ENCODE measurements at places on chromosomes 5 and 9. TPM values are rescaled to one million over a fixed set of nuclear protein-coding genes. Genes with fewer than 3 reads are reported as not detected.

IL13 gene
- total RNA-seq: not detected

GRCh38 chr5:73751254-73751914 is 125.4 kb downstream of the ARHGEF28 start:
- H3K27ac ChIP-seq: no peak overlapping the region
- no peaks in the 10 kb centered on the region for H3K27me3 ChIP-seq
- no peak for DNase-seq
- H3K4me3 ChIP-seq: no peak overlapping the region

DNA sequence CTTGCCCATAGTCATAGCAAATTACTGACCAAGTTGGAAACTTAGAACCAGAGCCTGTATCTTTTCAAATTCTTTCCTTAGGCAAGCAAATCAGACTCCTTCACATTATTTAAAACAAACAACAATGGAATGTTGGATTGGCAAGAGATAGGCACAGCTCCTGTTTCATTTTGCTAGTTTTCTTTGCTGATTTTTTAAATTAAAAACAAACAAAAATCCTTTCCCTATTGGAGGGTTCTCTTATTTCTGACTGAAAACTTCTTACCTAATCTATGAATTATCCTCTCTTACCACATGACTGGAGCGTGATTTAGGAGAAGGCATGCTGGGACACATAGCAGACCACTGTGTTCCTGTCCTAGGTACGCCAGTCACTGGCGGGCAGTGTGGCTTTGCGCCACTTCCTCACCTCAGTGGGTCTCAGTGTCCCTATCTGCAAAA is 63.0 kb downstream of the TTC39B start:
- no peak overlapping the region for H3K4me3 ChIP-seq
- DNase-seq: no peak
- no peaks in the 10 kb centered on the region for H3K27me3 ChIP-seq
- no peaks in the 10 kb centered on the region for H3K36me3 ChIP-seq
- no peaks in the 10 kb centered on the region for H3K4me1 ChIP-seq

DNA sequence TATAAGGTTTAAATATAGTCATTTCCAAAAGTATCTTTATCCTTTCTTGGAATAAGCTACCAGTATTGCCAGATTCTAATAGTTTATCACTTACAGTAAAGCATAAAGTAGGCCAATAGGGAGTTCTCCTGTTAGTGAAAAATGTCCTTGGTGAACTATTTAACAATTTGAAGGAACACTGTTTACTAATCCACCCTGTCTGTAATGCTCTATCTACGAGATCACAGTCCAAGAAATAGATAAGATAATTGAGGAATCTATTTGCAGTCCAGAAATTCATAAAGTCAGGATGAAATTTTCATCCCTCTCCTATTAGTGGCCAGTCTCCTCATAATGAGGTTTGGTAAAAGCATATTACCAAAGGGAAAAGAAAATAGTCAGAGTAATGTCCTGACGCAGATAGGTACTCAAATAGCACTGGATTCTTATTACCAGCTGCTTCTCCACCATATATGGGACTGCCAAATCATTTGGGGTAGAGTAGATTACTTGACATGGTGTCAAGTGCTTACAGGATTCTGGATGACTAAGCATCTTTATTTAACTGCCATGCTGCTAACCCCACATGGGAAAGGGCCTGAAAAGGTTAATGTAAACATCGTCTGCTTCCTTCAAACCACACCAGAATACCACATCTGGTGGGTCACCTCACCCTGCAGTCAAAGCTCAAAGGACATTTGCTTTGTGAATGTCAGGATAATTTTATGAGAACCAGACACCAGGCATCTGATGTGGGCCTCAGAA is 808.1 kb downstream of the EFNA5 start:
- H3K27ac ChIP-seq: no peak overlapping the region
- H3K4me1 ChIP-seq: no peaks in the 10 kb centered on the region
- no peak for DNase-seq
- no peak overlapping the region for H3K4me3 ChIP-seq
- no peaks in the 10 kb centered on the region for H3K36me3 ChIP-seq

DNA sequence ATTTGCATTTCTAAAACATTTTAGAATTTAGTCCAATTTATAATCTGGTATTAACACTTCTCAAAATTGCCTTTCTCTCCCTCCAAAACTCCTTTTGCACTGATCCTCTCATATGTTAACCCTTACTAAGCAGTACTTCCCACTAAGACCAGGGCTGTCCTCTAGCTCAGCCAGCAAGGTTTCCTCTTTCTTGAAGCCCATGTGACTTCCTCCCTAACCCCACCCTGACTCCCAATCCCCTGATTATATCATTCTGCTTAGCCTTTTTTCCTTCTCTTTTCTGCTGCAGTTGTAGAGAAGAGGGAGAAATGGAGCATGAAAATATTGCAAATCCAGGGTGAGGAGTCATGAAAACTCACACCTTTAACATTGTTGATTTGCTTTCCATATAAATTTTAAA is 241.7 kb downstream of the MCTP1 start:
- no peak for DNase-seq
- no peak overlapping the region for H3K4me3 ChIP-seq

DNA sequence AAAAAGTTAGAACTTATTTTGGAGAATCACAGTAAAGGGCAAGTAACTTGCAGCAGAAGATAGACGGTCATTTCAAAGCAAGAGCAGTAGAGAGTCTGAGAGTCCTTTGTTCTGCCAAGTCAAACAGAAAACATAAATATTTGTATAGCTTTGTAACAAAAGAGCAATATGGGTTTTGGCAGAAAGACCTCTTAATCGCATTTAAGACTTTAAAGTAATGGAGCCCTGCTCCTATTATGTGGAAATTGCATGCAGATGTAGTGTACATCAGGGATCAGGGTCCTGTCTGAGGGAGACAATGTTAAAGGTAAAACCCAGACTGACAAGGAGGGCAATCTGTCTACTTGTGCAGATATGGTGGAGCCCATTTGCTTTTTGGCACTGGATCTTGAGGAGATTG is 87.2 kb downstream of the PGM5 start:
- no peaks in the 10 kb centered on the region for H3K36me3 ChIP-seq
- H3K27ac ChIP-seq: peak overlapping the region; percentile 83
- no peak for DNase-seq
- no peak overlapping the region for H3K4me3 ChIP-seq
- H3K27me3 ChIP-seq: no peaks in the 10 kb centered on the region

- H3K36me3 ChIP-seq: no peaks in the 10 kb centered on the region
- no peak overlapping the region for H3K27ac ChIP-seq
- H3K4me1 ChIP-seq: peaks cover 6% of the 10 kb centered on the region
These were observed 7.4 kb downstream of the GRAMD2B start for GRCh38 chr5:126430631-126431030.

- no peak overlapping the region for H3K27ac ChIP-seq
- no peaks in the 10 kb centered on the region for H3K4me1 ChIP-seq
- H3K4me3 ChIP-seq: no peak overlapping the region
- H3K36me3 ChIP-seq: no peaks in the 10 kb centered on the region
- DNase-seq: no peak
- H3K27me3 ChIP-seq: no peaks in the 10 kb centered on the region
These were observed 286.5 kb downstream of the ZNF608 start for GRCh38 chr5:124459984-124460383.

- H3K36me3 ChIP-seq: no peaks in the 10 kb centered on the region
- no peaks in the 10 kb centered on the region for H3K27me3 ChIP-seq
- H3K4me3 ChIP-seq: no peak overlapping the region
- H3K4me1 ChIP-seq: no peaks in the 10 kb centered on the region
- peak overlapping the region; percentile 92 for H3K27ac ChIP-seq
These were observed 2.9 kb upstream of the KLF4 start for GRCh38 chr9:107492381-107492970.

- no peak overlapping the region for H3K4me3 ChIP-seq
- H3K36me3 ChIP-seq: no peaks in the 10 kb centered on the region
- DNase-seq: no peak
- no peak overlapping the region for H3K27ac ChIP-seq
- H3K27me3 ChIP-seq: no peaks in the 10 kb centered on the region
These were observed 13.2 kb downstream of the TMEM8B start for GRCh38 chr9:35842020-35842745.

DNA sequence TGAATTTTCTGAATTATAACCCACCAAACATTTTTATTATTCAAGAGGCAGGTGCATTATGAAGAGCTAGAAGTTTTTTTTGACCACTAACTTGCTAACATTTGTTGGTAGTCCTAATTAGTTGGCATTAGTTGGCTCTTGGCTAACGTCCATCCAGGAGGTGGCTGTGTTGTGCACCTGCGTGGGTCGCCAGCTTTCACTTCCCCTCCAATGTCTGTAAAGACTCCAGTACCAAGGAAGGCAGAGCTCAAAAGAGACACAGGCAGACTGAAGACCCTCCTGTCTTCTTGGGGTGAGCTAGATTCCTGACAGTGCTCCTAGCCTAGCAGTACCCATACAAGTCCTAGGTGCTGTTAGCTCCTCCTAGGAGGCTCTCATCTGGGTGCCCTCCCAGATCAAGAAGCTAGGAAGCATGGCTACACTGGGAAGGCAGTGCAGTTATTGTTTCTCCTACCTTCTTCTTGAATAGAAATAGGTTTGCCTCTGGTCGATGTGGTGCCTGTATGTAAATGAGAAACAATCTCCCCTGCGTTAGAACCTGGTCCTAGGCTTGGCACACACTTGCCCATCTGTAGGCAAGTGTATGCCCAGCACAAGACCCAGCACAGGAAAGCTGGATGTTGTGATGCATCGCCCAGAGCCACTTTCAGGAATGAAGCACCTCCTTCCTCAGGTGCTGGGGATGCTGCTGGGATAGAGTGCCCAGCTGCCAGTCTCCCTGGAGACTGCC is 190.9 kb downstream of the ICE1 start:
- peak; percentile 29 for DNase-seq
- no peak overlapping the region for H3K27ac ChIP-seq
- no peak overlapping the region for H3K4me3 ChIP-seq
- H3K27me3 ChIP-seq: no peaks in the 10 kb centered on the region

F2RL2 gene
- total RNA-seq: not detected

F2R gene
- 10.7 TPM for total RNA-seq

Measured in transverse colon (tissue), 4 donors.